Stimulated activated CD8-positive, alpha-beta memory T cell treated with anti-CD3 and anti-CD28 coated beads, Interleukin-2, amount 100 ng/mL, for 1 hour (primary cell): ENCODE measurements at places on chromosomes 2 and 18.

GRCh38 chr2:211157211-211157610 is 600.8 kb downstream of the CPS1 start:
- no peak for DNase-seq

DNA sequence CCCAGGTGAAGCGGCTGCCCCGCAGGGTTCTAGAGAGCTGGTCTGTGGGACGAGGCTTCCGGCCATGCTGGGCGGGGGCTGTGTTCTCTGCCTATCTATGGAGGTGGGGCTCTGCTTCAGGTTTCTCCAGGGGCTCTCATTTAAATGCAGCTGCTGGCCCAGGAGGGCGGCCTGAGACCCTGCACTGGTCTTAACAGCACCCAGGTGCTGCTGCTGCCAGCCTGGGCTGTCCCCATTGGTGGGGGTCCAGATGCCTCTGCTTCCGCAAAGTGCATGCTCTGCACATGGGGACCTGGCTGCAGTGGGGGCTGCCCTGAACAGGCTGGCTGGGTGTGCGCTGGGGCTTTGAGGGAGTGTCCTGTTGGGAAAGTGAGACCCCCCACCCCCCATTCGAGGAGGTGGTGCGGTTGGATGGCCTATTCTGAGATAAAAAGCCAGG is 29.7 kb upstream of the ALLC start:
- no peak for DNase-seq

- no peak for DNase-seq
These were observed 47.9 kb downstream of the ARMC9 start for GRCh38 chr2:231246171-231246842.

GRCh38 chr2:121721926-121722325 is 14.7 kb downstream of the NIFK start:
- no peak for DNase-seq

DNA sequence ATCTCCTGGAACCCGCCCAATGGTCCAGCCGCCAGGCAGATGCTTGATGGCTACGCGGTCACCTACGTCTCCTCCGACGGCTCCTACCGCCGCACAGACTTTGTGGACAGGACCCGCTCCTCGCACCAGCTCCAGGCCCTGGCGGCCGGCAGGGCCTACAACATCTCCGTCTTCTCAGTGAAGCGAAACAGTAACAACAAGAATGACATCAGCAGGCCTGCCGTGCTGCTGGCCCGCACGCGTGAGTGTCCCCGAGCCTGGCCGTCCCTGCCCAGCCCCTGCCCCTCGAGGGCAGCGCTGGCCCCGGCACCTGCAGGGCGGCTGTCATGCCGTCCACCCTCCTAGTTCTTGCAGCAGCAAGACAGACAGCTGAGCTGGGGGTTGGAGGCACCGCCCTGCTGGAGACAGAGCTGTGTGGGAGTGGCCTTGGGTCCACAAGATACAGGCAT is 36.7 kb downstream of the MTERF4 start:
- DNase-seq: no peak

DNA sequence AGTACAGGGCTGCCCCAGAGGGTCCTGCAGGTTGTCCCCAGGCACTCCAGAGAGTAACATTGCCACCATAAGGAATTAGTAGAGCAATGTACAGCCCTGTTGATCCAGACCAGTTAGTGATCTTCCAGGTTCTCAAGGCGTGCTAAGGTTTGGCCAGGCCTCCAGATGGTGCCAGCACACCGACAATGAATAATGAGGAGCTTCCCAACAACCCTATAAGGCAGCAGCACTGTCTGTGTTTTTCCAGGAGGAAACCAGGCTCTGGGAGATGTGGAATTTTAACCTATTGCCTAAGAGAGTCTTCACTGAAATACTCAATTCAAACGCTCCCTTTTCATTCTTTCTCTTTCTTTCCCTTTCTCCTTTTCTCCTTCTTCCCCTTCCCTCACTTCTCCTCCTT is 122.1 kb downstream of the MGAT5 start:
- DNase-seq: no peak

DNA sequence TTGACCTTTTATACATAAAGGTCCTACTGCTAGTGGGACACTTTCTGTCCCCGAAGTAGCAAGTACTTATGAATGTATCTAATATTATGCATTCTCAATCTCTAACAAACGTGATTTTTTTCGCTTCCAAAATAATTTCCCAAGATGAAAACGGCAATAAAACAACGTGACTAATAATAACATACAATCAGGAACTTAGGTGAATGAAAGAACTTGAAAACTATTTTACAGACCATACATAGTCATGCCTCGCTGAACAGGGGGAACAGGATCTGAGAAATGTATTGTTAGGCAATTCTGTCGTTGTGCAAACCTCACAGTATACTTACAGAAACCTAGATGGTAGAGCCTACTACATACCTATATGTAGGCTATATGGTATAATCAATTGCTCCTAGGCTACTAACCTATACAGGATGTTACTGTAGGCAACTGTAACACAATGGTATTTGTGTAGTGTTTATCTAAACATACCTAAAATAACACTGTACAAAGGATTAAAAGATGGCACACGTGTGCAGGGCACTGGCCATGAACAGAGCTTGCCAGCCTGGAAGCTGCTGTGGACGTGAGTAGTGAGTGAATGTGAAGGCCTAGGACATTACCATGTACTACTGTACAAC is 2.5 kb downstream of the RTN4 start:
- DNase-seq: no peak

DNA sequence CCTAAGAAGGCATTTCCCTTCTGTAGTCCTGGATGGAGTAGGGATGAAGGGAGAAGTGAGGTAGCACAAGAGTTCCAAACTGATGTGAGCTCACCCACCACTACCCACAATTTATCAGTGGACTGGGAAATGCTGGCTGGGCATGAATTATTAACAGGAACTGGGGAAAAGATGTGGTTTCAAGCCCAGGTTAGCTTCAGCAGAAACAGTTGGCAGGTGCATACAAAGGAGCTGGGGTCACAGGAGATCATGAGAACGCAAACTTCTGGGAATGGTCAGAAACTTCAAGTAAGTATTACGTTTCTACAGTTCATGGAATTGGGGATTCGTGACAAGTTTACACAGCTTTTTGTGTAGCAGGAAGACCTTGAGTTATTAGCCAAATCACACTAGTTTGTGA is 5.4 kb downstream of the CCDC141 start:
- no peak for DNase-seq

GRCh38 chr2:225574582-225575138 is 175.2 kb downstream of the NYAP2 start:
- DNase-seq: no peak
